ENCODE measurements at places on chromosomes 7 and 10.

DNA sequence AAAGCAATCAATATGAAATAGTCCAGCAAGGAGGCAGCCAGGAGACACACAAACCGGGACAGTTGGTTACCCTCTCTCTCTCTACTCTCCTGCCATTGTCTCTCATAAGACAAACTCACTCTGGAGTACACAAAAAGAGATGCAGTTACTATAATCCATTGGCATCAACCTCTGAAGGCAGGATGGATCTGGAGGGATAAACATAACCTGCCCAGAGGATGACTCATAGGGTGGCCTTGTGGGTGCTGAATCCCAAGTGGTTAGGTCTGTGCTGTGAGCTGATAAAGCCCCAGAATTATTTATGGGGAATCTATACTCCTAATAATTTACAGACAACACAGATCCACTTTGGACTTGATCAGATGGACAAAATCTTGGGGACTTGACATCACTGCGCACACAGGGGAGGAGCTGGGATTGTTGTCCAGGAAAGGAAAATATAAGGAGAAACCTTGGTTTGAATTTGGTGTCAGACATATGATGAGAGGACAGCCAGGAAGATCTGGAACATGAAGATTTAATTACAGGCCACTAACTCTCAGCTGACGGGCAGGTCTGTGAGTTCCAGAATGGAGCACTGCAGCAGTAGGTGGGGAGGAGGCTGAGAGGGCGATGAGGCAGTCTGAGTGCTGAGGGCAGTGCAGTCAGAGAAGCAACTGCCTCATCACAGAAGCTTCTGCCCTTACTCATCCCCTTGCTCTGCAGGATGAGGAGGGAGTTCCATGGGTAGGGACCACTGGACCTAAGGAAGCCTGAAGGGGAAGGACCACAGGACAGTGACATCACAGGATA lies 113.9 kb upstream of the PRSS58 start:
- DNase-seq, result no peak

DNA sequence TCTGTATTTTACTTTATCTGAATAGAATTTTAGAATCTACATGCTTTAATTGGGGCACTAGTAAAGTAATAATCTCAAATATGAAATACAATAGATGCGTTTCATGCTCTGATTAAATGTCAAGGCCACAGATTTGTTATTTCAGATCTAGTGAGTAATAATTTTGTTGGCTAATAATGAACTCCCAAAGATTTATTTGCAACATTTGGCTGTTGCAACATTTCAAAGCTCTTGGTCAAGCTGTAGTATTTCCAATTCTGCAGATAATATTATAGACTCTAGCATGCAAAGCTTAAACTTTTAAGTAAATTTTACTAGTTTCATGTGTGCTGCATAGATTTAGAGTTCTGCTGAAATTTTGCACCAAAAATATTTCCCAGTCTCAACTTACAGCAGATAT lies 16.7 kb downstream of the LRRN3 start:
- DNase-seq, result peak; percentile 71

DNA sequence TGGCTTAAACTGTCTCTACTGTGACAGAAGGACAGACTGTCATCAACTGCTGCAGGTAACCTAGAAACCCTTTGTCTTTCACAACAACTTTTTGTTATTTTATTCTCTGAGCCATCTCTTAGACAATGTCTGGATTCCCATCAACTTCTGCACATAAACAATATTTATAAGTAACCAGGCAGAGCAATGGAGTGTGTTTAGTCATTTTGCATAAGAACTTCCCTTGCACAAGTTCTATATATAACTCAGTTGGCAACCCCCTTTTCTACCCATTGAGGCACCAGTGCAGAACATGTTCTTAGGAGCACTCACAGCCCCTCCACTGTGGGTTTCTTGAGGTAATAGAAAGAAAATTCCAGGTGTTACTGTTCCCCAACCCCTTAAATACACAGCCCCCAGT lies 65.0 kb upstream of the IL6 start:
- DNase-seq, result no peak

GRCh38 chr7:131111081-131111576 lies 216.5 kb upstream of the MKLN1 start:
- DNase-seq, result peak; percentile 97

GRCh38 chr10:73763343-73763742 lies 18.5 kb upstream of the CHCHD1 start:
- DNase-seq, result no peak

DNA sequence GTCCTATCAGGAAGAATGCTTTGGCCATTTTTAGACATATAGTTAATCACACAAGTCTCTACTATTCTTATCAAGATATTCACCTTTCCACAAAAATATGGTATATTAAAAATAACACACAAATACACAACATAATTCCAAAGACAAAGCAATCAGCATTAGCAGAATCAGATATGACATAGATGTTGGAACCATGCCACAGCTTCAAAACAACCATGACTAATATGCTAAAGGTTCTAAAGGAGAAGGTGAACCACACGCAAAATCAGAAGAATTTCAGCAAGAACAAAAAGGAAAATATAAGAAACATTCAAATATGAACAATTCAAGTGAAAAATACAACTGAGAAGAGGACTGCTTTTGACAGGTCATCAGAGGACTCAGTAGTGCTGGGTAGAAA lies 670.2 kb upstream of the SORCS1 start:
- DNase-seq, result no peak

DNA sequence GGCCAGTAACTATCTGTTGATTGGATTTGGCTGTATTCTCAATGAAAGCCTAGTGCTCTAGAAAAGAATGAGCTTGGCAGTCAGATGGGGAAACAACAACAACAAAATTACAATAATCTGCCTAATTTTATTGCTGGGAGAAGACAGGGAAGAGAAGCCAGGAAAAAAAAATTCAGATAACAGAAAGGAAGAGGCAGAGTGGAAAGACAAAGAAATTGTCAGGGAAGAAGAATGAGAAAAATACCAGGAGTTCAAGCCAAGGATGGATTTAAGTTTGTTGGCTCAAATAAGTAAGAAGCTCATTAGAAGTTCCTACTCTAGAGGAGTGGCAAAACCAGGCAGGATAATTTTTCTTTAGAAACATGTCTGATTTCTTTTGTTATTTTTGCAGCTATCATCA lies 45.9 kb upstream of the PRKG1 start:
- DNase-seq, result no peak

DNA sequence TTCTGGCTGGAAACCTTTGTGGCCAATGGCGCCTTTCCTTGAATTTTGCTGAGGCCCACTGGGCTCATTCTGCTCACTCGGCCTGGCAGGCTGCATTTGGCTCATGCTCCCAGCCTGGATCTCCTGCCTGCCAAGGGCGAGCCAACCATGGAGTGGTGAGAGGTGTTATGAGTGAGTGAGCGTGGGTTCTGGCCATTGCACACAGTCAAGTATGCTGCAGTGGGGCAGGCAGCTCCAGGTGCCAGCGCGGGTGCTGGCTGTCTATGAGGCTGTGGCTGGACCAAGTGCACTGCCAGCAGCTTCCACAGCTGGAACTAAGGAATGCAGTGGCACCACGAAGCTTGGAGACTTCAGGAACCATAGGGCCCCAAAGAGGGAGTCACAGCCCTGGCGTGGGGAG lies 42.2 kb upstream of the TUBB8 start:
- DNase-seq, result no peak

GRCh38 chr7:44059219-44060090 lies 5.9 kb downstream of the PGAM2 start:
- DNase-seq, result no peak

DNA sequence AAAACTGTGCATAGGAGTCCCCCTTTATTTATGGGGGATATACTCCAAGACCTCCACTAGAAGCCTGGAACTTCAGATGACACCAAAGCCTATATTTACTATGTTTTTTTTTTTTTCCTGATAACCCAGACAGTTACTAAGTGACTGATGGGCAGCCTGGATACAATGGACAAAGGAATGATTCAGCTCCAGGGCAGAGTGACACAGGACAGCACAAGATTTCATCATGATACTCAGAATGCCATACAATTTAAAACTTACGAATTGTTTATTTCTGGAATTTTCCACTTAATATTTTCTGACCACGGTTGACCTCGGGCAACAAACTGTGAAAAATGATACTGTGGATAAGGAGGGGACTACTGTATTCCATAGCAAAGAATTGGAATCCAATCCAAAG lies 843.6 kb downstream of the PCDH15 start:
- DNase-seq, result no peak

GRCh38 chr7:5231116-5231515 lies 41.1 kb downstream of the WIPI2 start:
- DNase-seq, result no peak

DNA sequence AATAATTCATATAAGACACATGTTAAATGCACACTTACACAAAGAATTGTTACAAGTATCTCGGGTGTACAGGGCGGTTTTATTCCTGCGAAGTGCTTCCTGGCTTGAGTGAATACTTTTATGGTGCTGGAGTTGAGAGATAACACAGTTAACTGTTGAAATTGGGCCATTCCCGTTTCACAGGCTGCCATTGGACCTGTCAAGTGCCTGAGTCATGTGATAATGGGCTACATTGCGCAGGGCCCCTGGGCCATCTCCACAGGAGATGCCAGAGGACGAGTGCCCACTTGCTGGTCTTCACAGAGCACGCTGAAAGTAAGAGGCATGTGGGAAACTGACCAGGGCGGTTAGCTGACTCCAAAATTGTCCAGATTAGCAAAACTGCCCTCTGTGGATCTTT lies 4.8 kb downstream of the FBH1 start:
- no peak for DNase-seq

DNA sequence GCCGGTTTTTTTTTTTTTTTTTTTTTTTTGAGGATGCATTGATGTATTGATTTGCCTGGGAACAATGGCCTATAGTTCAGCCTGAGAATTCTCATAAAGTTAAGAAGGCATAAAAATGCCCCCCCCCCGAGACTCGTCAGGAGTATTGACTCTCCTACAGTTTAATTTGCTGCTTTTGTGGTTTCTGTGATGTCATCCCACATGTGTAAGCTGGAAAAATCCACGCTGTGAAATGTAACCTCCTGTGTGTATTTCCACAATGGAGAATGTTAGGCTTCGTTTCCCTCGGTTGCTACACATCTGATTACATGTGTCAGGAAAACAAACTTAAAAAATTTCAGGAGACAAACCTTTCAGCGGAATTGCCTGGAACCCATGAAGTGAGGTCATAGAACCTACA lies 117.9 kb downstream of the FANK1 start:
- peak; percentile 23 for DNase-seq

GRCh38 chr10:62903828-62904227 lies 87.7 kb upstream of the EGR2 start:
- peak; percentile 98 for DNase-seq

DNA sequence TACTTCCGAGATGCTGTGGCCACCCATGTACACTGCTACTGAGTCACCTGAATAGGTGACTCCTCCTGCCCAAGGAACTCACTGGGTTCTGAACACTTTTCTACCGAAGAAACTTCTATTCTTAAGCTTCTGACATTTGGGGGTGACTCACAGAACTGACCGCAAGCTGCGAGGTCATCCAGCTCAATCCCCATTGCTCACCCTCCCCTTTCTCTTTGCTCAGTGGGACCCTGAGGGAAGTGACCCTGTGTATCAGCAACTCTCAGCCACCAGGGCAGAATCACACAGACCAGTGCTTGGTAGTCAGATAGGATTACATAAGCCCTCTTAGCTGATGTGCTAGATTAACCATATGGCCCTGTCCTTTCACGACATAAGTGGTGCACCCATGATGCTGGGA lies 46.3 kb downstream of the INSYN2A start:
- no peak for DNase-seq

DNA sequence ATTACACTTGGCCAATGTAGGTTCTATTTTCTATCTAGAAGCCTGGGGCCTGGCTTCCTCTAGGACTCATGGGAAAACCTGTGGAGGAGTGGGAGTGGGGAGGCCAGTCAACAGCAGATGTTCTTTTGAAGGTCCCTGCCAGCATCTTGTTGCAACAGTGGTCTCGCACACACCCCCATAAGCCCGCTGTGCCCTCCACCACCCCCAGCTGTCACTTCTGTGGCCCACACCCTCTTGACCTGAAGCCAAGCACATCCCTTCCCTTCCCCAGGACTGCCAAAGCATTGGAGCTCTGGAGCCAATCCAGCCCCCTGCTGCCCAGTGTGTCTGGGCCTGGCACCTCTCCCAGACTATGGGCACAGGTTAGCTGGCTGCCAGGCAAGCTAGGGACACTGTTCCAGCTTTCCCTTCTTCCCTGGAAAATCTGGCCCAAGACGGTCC lies 1.9 kb upstream of the STX1A start:
- no peak for DNase-seq

GRCh38 chr7:82481499-82482097 lies 38.0 kb upstream of the CACNA2D1 start:
- DNase-seq, result peak; percentile 57

GRCh38 chr10:99785646-99786045 lies 3.2 kb downstream of the ABCC2 start:
- no peak for DNase-seq

DNA sequence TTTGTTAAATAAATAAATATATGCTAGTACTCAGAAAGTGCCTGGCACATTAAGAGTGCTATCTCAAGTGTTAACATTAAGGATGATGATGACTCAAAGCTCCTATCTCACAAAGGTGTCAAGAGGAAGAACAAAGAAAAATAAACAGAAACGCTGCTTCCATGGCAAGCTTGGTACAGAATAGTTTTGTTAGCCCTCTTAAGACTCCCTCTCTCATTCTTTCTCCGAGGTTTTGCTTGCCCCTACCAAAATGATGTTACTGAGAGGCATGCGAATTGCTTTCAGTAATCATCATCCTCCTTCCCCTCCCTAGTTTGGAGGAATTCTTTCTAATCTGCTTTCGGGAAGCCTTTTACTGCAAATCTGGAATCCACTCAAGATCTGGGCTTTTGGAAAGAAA lies 96.7 kb downstream of the SORCS1 start:
- no peak for DNase-seq

- DNase-seq, result peak; percentile 74
These were observed 12.5 kb downstream of the SFRP5 start for GRCh38 chr10:97759158-97759887.

DNA sequence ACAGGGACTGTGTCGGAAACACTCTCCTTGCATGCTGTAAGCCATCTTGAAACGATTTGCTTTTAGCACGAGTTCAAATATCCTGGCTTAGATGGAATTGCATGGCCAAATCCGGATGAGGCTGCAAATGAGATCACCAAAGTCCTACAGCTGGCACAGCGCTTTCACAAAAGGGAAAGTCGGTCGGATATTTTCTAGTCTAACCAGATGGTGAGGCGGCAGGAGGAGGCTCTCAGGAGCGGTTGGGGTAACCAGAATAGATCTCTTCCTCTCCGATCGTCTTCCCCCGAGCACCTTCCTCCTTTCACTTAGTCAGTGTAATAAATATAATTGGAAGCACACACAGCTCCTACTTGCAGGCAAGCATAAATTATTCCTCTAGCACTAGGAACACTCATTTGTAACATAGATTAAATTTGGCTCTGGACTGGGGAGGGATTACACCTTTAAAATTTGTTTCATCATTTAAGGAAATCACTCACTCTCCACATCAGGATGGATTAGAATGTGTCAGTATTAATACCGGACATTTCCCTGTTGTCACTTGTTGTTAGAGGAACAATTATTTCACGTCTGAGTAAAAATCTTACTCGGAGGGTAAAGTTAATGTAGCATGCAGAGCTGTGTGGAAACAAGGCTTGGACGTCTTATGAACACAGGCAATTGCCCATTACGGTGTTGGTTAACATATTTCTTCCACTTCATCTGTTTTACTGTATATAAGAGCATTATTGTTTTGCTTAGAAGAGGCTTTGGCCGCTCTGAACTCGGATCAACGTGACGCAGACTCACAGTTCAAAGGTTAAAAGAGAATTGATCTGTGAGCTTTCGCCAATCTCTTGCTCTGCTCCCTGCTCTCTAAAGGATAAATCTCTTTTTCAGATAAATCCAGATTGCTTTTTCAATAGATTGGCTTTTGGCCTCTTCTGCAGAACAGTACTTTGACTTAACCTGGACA lies 857.9 kb downstream of the TYW1 start:
- no peak for DNase-seq

Measured in fibroblast of pulmonary artery (primary cell).